ENCODE measurements at places on chromosomes 3 and 15. TPM values are rescaled to one million over a fixed set of nuclear protein-coding genes. Genes with fewer than 3 reads are reported as not detected.

Gene GPX1
- total RNA-seq, result 120 TPM

Gene MYZAP
- 0.31 TPM for total RNA-seq

Gene SELENOK
- total RNA-seq, result 47.3 TPM

Gene HOMER2
- total RNA-seq, result 32.8 TPM

Gene KLHL40
- not detected for total RNA-seq

Gene ANKDD1A
- 29.8 TPM for total RNA-seq

Gene LRRC31
- not detected for total RNA-seq

Gene CKMT1B
- 80.0 TPM for total RNA-seq

Gene CACNA2D3
- 81.6 TPM for total RNA-seq

Gene GRAMD1C
- 9.9 TPM for total RNA-seq

Gene GOLGA8T
- not detected for total RNA-seq

Gene PSMD2
- 205 TPM for total RNA-seq

Gene TMEM212
- 5.6 TPM for total RNA-seq

Gene PLA2G4D
- total RNA-seq, result 0.72 TPM

Gene IL17RE
- 0.70 TPM for total RNA-seq

Gene GPR149
- 2.0 TPM for total RNA-seq

Gene ITGA11
- 4.4 TPM for total RNA-seq

Gene OIP5
- total RNA-seq, result 0.79 TPM

Gene PLSCR1
- 51.1 TPM for total RNA-seq

Gene ACKR2
- total RNA-seq, result 2.7 TPM

Gene KIF9
- total RNA-seq, result 7.8 TPM

Gene TMC3
- 0.34 TPM for total RNA-seq

Gene HCN4
- 1.8 TPM for total RNA-seq

Gene ROBO1
- total RNA-seq, result 55.9 TPM

Gene UPK1B
- not detected for total RNA-seq

Gene USP19
- 69.2 TPM for total RNA-seq

Gene CRABP1
- total RNA-seq, result 29.8 TPM

Gene EPHB1
- total RNA-seq, result 20.4 TPM

Gene ADCY5
- 73.8 TPM for total RNA-seq

Gene CCDC13
- total RNA-seq, result 5.3 TPM

Gene CLDN16
- total RNA-seq, result 1.7 TPM

Gene GLDN
- 72.0 TPM for total RNA-seq

Gene MAP2K1
- 89.9 TPM for total RNA-seq

Gene KCNAB1
- total RNA-seq, result 48.5 TPM

Gene HHATL
- 262 TPM for total RNA-seq

Gene ITIH1
- not detected for total RNA-seq

Gene ZNF662
- 19.4 TPM for total RNA-seq

Gene PLA1A
- 12.3 TPM for total RNA-seq

Gene CPN2
- total RNA-seq, result not detected

Gene DAZL
- total RNA-seq, result not detected

Gene ULK4
- total RNA-seq, result 11.4 TPM

Gene DNAH12
- total RNA-seq, result 0.52 TPM

Gene GRAMD2A
- total RNA-seq, result 5.2 TPM

Gene TMEM108
- total RNA-seq, result 34.4 TPM

Gene SLC25A36
- total RNA-seq, result 73.8 TPM

Gene MCF2L2
- 143 TPM for total RNA-seq

Gene PARL
- total RNA-seq, result 45.6 TPM

Gene TRPM1
- total RNA-seq, result not detected

Gene LMAN1L
- 0.85 TPM for total RNA-seq

Gene CHL1
- total RNA-seq, result 142 TPM

Gene TATDN2
- total RNA-seq, result 43.4 TPM

Gene APOD
- 545 TPM for total RNA-seq

Gene IGDCC3
- 5.3 TPM for total RNA-seq

Gene PAQR9
- 11.2 TPM for total RNA-seq

Gene IQCF5
- total RNA-seq, result not detected

Gene CALML4
- total RNA-seq, result 4.8 TPM

Gene MAP4
- 467 TPM for total RNA-seq

All from dorsolateral prefrontal cortex (tissue), 122 donors.